ENCODE measurements at places on chromosomes 5 and 9. TPM values are rescaled to one million over a fixed set of nuclear protein-coding genes. Genes with fewer than 3 reads are reported as not detected.
A peak's percentile ranks its signal among the peaks of the same experiment; 100 is the strongest.

DNA sequence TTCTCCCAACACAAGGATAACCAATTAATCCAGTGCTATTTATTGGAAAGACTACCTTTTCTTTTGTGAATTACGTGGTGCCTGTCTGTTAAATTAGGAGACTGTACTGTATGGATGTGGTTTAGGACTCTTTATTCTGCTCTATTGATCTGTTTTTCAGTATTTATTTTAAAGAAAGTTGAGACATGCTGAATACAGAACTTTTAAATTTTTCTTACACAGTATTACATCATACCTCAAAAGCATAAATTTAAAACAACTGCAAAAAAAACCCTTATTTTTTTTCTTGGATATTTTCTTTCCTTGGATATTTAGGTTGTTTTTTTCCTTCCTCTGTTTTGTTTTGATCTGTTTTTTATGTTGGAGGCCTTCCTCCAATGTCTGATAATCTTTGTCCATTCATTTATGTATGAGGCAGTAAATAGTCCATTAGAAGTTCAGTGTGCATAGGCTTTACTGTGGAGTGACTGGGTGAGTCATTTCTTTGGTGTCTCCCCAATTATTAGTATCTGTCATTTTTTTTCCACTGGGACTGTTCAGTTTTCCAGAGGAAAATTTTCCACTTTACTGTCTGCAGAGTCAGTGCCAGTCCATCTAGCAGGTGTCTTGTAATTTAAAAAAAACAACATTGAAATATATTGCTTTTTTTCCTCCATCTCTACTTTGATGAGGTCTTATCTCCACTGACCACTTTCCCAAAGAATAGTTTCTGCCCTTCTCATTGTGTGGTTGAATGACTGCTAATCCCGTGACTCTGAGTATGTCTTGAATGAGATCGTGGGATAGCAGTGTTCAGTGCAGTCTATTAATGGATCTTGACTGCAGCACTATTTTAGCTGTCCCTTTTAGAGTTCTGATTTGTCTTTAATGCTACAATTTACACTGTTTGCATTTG is 15.2 kb downstream of the CYSTM1 start:
- no peaks in the 10 kb centered on the region for H3K27me3 ChIP-seq
- H3K27ac ChIP-seq, result peak overlapping the region; percentile 22
- H3K4me1 ChIP-seq, result peaks cover 34% of the 10 kb centered on the region
- DNase-seq, result no peak
- H3K4me3 ChIP-seq, result no peak overlapping the region

DNA sequence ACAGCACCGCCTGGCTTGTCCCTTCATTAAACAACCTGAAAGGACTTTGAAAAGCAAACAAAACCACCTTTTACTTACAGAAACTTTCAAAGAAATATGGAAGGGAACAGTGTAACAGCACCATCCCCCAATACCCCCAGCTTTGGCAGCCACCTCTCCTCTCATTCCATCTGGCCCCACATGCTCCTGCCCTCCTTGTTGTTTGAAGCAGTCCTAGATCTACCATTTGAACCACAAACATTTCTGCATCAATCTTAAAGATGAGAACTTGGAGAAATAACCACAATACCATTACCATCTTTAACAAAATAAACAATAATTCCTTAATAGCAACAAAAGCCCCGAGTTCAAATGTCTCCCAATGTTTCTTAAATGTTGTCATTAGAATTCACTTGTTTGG is 17.8 kb upstream of the COL15A1 start:
- DNase-seq, result no peak
- H3K4me3 ChIP-seq, result no peak overlapping the region
- H3K36me3 ChIP-seq, result no peaks in the 10 kb centered on the region

- no peaks in the 10 kb centered on the region for H3K36me3 ChIP-seq
- peak overlapping the region; percentile 100 for H3K27ac ChIP-seq
- peaks cover 37% of the 10 kb centered on the region for H3K4me1 ChIP-seq
- DNase-seq, result peak; percentile 98
- peak overlapping the region; percentile 99 for H3K4me3 ChIP-seq
Measured at GRCh38 chr5:96662725-96663518, 746 bp downstream of the CAST start.

GRCh38 chr5:144276034-144276822 is 105.6 kb downstream of the KCTD16 start:
- H3K27me3 ChIP-seq, result no peaks in the 10 kb centered on the region
- H3K4me1 ChIP-seq, result no peaks in the 10 kb centered on the region
- no peak overlapping the region for H3K27ac ChIP-seq
- H3K36me3 ChIP-seq, result no peaks in the 10 kb centered on the region
- DNase-seq, result no peak

The TRIM7 gene
- 4.2 TPM for total RNA-seq

The PCDHGA4 gene
- total RNA-seq, result 3.6 TPM

GRCh38 chr5:148799737-148800527 is 26.5 kb upstream of the ADRB2 start:
- H3K4me1 ChIP-seq, result no peaks in the 10 kb centered on the region
- H3K36me3 ChIP-seq, result no peaks in the 10 kb centered on the region
- no peak overlapping the region for H3K27ac ChIP-seq
- no peak for DNase-seq
- H3K27me3 ChIP-seq, result no peaks in the 10 kb centered on the region

The NIPSNAP3A gene
- 19.0 TPM for total RNA-seq

The GNA14 gene
- 8.1 TPM for total RNA-seq

Data from esophagus muscularis mucosa (tissue), 4 donors.